ENCODE measurements at places on chromosomes 3 and 15. TPM values are rescaled to one million over a fixed set of nuclear protein-coding genes. Genes with fewer than 3 reads are reported as not detected.

- peak; percentile 93 for DNase-seq
Measured at GRCh38 chr3:195896361-195897080, 11.8 kb downstream of the TNK2 start.

GRCh38 chr3:113065336-113065735, 74.6 kb downstream of the GTPBP8 start:
- no peak for DNase-seq

The KIF15 gene
- 1.8 TPM for total RNA-seq

DNA sequence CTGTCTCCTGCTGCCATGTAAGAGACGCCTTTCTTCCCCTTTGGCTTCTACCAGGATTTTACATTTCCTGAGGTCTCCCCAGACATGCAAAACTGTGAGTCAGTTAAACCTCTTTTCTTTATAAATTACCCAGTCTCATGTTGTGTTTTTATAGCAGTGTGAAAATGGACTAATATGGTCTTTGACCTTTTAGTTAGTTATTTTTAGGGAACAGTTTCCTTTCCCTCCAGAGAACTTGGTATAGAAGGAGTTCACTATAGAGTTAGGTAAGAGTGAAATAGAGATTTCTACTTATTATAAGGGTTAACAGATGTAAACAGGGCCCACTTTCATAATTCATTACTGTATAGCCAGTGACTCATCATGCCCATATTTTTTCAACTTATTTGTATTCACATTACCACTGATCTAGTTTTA, 170.9 kb downstream of the UNC13C start:
- DNase-seq: no peak

GRCh38 chr3:52339612-52340011, 23.5 kb downstream of the DNAH1 start:
- DNase-seq: peak; percentile 71

GRCh38 chr3:14363991-14364390, 38.4 kb upstream of the SLC6A6 start:
- DNase-seq: no peak

The CHRNA7 gene
- not detected for total RNA-seq

- no peak for DNase-seq
Measured at GRCh38 chr3:63441262-63441661, 163.2 kb downstream of the SYNPR start.

DNA sequence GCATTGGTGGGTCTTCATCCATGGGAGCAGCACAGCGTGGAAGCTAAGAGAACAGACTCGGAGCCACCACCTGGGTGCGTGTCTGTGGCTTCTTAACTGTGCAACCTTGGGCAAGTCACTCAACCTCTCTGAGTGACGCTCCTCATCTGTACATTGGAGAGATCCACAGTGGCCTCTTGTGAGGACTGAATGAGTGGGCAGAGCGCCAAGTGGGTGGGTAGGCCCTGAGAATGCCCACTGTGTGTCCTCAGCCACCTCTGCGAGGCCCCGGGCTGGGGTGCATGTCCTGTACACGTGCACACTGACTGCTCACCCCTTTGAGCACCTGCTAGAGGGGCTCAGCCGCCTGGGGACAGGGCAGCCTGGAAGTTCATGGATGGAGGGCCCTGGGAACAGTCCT, 99.6 kb upstream of the PRR23E start:
- DNase-seq: peak; percentile 71

DNA sequence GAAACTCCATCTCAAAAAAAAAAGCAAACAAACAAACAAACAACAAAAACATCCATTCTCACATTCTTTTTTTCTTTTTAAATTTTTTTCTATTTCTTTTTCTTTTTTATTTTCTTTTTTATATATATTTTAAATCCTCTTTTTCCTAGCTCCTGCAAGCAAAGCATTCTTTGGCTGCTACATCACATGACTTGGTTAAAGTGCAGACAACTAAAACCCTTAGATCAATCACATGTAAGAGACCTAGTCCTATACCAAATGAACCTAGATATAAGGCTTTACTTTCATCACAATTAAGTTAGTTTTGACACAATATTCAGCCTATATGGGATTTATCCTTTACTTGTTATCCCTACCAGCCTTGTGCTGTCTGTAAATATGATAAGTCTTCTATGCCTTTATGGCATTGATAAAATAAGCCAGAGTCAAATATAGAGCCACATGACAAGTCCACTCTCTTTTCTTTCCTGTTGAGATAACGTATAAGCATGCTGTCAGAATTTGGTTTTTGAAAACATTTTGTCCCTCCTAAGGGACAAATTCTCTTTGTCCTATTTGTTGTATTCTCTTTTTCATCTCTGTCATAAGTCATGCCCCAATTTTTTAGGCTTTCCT, 11.3 kb downstream of the UBR1 start:
- DNase-seq: no peak

The HCN4 gene
- total RNA-seq: not detected

DNA sequence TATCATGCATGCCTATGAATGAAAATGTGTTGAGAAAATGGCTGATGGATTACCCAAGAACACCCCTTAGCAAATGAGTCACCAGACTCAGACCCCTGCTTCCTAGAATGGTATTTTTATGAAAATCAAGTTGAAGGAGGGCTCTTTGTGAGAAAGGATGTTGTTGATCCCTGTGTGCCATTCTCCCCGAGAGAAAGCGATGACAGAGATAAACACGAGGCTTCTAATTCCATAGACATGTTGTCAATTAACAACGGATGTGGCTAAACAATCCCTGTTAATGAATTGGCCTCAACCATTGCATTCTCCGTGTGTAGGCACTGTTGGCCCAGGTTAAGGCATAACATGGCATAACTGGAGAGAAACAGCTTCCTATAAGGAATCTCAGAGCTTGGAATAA, 5.8 kb upstream of the OXTR start:
- peak; percentile 47 for DNase-seq

DNA sequence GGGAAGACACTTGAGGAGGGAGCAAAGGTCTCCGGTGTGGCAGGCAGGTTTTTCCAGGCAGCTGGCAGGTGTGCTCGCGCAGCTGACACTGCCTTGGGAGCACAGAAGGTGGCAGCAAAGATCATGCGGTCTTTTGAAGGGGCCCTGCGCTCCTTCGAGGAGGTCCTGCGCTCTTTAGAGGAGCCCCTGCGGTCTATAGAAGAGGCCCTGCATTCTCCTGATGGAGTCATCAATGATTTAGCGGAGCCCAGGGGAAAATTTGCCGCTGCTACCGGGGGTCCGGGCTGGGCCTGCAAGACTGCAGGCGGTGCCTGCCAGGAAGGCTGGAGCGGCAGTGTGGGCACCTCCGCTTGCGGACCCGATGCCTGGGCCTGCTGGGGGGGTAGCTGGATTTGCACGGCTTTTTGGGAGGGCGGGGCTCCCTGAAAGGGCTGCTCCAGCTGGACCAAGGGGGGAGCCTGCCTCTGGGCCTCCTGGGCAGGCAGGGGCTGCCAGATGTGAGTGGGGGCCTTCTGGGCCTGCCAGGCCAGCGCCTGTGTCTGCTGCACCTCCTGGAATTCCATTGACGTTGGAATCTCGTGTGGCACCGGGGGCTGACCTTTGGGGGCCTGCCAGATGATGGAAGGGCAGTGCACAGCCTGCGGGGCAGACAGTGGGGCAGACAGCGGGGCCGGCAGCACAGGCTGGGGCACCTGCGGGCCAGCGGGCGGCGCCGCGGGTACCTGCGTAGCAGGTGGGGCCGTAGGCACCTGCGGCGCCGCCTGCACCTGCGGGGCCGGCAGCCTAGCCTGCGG, 2.1 kb downstream of the MAGEL2 start:
- peak; percentile 69 for DNase-seq

All from osteoblast (primary cell).